Melanocyte of skin (primary cell): ENCODE measurements at places on chromosomes 12 and 14. TPM values are rescaled to one million over a fixed set of nuclear protein-coding genes. Genes with fewer than 3 reads are reported as not detected.

AKAP5 gene
- total RNA-seq = 0.31 and 0.33 TPM in 2 replicates

IFI27L1 gene
- 12.7 and 20.3 TPM in 2 replicates for total RNA-seq

TSHR gene
- 0.62 TPM in 1 of 2 replicates, not detected in the other for total RNA-seq

C14orf39 gene
- not detected in 2 replicates for total RNA-seq

C12orf54 gene
- total RNA-seq = not detected in 2 replicates

ISCA2 gene
- total RNA-seq = 14.8 and 18.5 TPM in 2 replicates

SERPINA9 gene
- total RNA-seq = not detected in 2 replicates

PRB4 gene
- not detected in 2 replicates for total RNA-seq

PA2G4 gene
- total RNA-seq = 158 and 221 TPM in 2 replicates

FOXN4 gene
- not detected in 2 replicates for total RNA-seq

P2RX7 gene
- 38.5 and 48.0 TPM in 2 replicates for total RNA-seq

ORMDL2 gene
- total RNA-seq = 14.5 and 16.3 TPM in 2 replicates

HSP90B1 gene
- 492 and 822 TPM in 2 replicates for total RNA-seq

AHSA1 gene
- total RNA-seq = 153 and 196 TPM in 2 replicates

FOS gene
- total RNA-seq = 68.3 and 69.7 TPM in 2 replicates

STXBP6 gene
- total RNA-seq = 8.6 and 25.4 TPM in 2 replicates

ENDOU gene
- total RNA-seq = not detected in 2 replicates

VRTN gene
- not detected in 2 replicates for total RNA-seq

TAS2R20 gene
- total RNA-seq = 2.1 and 6.2 TPM in 2 replicates

CAPZA3 gene
- total RNA-seq = not detected in 2 replicates

TMEM121 gene
- 9.9 and 12.0 TPM in 2 replicates for total RNA-seq

EFS gene
- total RNA-seq = 2.1 and 2.2 TPM in 2 replicates

CPM gene
- total RNA-seq = 5.5 and 9.5 TPM in 2 replicates

ASCL1 gene
- not detected in 2 replicates for total RNA-seq

ETFBKMT gene
- 5.2 and 7.3 TPM in 2 replicates for total RNA-seq

ZNF891 gene
- total RNA-seq = 0.69 and 1.5 TPM in 2 replicates

TMBIM4 gene
- 61.3 and 137 TPM in 2 replicates for total RNA-seq

FOXJ2 gene
- total RNA-seq = 6.5 and 7.6 TPM in 2 replicates

TWF1 gene
- 128 and 163 TPM in 2 replicates for total RNA-seq

GPRC5D gene
- total RNA-seq = not detected in 2 replicates

CIROP gene
- total RNA-seq = not detected in 2 replicates

CPNE6 gene
- total RNA-seq = not detected in 2 replicates

DLK1 gene
- total RNA-seq = not detected in 2 replicates

OLR1 gene
- not detected in 2 replicates for total RNA-seq

USP44 gene
- total RNA-seq = 0.33 and 0.46 TPM in 2 replicates

SLC8A3 gene
- total RNA-seq = not detected in 2 replicates

AKAP6 gene
- 14.3 and 28.2 TPM in 2 replicates for total RNA-seq

TMEM30B gene
- 0.15 TPM in 1 of 2 replicates, not detected in the other for total RNA-seq

KRT2 gene
- not detected in 2 replicates for total RNA-seq

SPATS2 gene
- 24.8 and 44.3 TPM in 2 replicates for total RNA-seq

NAV3 gene
- 35.4 and 54.9 TPM in 2 replicates for total RNA-seq

NXPH4 gene
- not detected in 2 replicates for total RNA-seq

TPH2 gene
- not detected in 2 replicates for total RNA-seq

PDE3A gene
- 66.3 and 124 TPM in 2 replicates for total RNA-seq

BEGAIN gene
- 0.33 and 0.93 TPM in 2 replicates for total RNA-seq

NINJ2 gene
- 0.31 TPM in 1 of 2 replicates, not detected in the other for total RNA-seq

DCN gene
- total RNA-seq = 0.67 and 0.93 TPM in 2 replicates

POTEG gene
- not detected in 2 replicates for total RNA-seq

SOCS2 gene
- total RNA-seq = 26.5 and 34.5 TPM in 2 replicates

SPTLC2 gene
- 29.3 and 58.2 TPM in 2 replicates for total RNA-seq

NKX2-1 gene
- total RNA-seq = not detected in 2 replicates

GOLGA5 gene
- 42.0 and 58.6 TPM in 2 replicates for total RNA-seq

NTS gene
- under 0.01 TPM in 1 of 2 replicates, not detected in the other for total RNA-seq

RPL36AL gene
- total RNA-seq = 156 and 252 TPM in 2 replicates
